ENCODE measurements at places on chromosomes 12 and 14. TPM values are rescaled to one million over a fixed set of nuclear protein-coding genes. Genes with fewer than 3 reads are reported as not detected.

CCDC197 gene
- not detected for total RNA-seq

SOAT2 gene
- total RNA-seq = not detected

SPATA7 gene
- 1.6 TPM for total RNA-seq

HOXC12 gene
- total RNA-seq = not detected

COCH gene
- total RNA-seq = 10.2 TPM

DNA sequence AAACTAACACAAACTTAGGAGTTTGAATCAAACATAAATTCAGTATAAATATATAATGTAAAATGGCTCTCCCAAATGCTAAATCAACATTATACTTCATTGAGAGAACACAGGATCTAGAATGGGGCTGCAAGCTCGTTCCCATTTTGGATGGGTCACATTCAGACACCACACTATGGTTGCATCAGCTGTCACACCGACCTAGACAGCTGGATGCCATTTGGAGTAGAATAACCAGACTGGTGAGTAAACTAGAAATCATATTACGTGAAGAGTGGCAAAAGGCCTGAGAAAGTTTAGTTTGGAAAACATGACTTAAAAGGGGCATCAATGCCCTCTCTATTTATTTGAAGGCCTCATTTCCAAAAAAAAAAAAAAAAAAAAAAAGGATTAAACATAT, 430.4 kb downstream of the NPAS3 start:
- DNase-seq = no peak

DNA sequence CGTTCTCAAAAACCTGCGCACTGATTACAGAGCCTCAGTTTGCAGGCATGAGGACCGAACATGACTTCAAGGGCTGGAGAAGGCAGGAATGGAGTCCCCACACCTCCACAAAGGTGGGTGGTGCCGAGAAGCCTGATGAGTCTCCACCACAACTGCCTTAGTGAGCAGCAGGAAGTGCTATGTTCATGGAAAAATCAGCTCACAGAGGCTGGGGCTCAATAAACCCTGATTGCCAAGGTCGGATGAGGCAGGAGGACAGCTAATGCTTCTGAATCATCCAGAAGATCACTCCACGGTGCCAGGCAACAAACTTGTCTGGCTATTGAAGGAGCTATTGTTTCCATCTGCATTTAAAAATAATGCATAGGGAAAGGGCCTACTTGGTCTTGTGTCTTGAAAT, 31.1 kb downstream of the APPL2 start:
- DNase-seq = no peak

DNA sequence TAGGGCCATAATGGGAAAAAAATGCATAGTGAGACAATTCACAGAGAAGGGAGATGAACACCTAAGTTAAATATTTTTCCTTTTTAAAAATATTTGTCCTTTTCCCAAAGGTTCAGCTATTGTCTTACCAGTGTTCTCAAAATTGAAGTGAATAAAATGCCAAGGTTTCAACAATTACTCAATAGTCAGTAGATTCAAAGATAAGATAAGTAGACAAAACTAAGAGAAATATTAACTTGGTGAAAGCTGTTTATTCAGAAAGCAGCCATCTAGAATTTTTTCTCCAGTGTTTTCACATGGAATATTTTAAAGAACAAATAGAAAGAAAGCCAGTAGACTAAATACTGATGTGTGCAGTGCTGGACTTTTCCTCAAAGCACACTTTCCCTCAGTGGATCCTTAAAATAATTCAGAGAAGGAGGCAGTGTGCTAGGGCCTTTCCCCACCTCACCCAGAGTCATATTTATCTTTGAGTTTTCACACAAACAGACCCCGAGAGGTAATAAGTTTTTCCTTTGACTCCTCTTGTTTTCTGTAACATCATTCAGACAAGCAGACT, 144.5 kb upstream of the PLEKHG7 start:
- no peak for DNase-seq

GRCh38 chr12:23204933-23205778, 580.2 kb downstream of the ETNK1 start:
- DNase-seq = no peak

DNA sequence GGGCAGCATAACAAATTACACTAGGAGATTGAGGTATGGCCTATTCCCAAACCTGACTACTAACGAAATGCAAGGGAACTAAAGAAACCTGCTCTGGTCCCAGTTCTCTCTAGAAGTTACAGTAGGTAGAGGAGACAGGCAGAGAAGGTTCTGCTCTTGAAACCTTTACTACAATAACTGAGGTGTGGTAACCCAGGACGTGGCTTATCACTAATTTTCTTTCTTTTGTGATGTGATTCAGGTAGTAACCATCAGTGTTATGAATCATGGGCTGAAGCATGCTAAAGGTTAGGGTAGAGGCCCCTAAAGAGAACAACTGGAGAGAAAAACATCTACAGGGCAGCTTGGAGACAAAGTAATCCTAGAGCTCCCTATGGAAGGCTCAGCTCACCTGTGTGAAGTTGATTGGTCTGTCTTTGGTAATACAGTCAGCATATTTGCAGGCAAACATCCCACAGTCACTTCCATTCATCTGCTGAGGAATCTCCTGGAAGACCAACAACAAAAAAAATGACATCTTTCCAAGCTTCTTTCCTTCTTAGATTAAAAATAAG, 41.8 kb upstream of the COL2A1 start:
- DNase-seq = no peak

DNA sequence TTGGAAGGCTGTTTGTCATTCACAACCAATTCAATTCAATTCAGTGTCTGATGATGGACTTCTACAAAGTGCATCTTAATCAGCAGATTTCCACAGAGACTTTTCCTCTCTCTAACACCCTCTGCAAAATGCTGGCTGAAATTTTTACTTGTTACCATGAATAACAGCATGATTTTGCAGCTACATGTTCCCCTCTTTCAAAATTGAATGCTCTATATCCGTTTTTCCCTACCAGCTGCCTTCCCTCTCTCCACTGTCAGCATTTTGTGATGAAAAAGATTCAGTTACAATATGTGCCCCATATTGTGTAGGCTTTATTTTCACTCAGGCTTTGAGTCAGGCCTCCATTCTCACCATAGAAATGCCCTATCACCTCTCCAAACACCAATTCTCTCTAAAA, 334.6 kb downstream of the SYT1 start:
- no peak for DNase-seq

DNA sequence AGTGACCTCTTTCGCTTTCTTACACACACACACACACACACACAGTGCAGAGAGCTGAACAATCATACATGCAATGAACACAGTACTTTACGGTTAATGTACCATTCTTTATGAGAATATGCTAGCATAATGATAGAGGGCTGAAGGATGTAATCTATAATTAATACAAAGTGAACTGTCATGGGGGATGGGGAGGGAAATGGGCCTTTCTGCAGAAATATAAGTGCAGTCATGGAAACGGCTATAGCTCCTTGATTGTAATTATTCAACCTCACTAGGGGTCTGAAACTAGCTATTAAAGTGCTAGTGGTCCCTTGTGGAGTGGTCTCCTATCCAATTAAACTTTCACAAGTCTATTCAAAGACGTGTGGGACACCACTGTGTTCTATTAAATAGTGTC, 443.2 kb upstream of the FOXG1 start:
- no peak for DNase-seq

- no peak for DNase-seq
Measured at GRCh38 chr14:99467336-99468078, 13.2 kb downstream of the SETD3 start.

- DNase-seq = no peak
Measured at GRCh38 chr12:52142431-52142830, 49.4 kb downstream of the KRT80 start.

DNA sequence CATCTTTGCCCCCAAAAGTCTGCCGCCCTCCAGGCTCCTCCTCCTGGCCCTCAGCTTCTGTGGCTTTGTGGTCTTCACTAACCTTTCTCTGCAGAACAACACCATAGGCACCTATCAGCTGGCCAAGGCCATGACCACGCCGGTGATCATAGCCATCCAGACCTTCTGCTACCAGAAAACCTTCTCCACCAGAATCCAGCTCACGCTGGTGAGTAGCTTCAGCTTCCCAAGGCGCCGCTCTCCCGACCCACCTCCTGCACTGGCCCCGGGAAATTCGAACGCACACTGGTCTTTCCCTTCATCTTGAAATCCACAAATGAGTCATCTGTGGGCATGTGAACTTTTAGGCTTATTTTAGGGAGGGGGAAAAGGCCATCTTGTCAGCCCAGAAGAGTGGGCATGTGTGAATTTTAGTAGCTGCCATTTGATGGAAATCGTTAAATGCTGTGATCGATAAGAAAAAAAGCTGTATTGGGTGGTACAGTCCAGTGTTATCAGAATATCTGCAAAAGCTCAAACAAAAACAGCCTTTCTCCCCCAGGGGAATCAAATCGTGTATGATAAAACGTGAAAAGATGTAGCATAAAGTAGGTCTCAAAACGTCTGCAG, 700 bp downstream of the SLC35E3 start:
- DNase-seq = no peak

GRCh38 chr12:92544322-92544721, 158.5 kb upstream of the PLEKHG7 start:
- DNase-seq = no peak

DNA sequence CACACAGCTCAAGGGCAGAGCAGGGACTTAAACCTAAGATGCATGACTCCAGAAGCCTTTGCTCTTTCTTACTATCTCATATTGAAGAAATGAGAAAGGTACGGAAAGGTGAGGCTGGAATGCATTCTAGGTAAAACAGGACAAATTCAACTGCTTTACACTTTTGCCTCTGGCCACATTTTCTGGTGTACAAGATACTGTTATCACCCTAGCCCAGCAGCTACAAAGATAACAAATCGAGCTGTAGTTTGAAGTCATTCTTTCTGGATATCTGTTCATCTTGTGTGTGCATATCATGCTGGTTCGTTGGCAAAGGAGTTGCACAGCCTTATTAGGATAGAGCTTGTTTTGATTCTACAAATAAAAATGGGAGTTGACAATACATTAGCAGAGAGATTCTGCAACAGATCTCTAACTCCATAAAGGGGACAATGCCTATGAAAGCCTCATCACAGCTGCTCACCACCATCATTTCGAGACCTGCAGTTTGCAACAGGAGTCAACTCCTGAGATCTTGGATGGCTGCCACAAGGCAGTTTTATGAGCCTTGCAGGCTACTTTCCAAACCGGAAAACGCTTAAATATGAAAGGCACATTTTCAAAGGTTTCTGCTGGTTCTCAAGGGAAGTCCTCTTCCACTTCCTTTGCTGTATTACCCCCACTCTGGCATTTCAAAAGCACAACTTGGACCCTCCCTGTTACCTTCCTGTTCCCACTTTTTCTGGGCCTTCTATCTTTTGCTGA, 64.9 kb downstream of the STXBP6 start:
- no peak for DNase-seq

DNA sequence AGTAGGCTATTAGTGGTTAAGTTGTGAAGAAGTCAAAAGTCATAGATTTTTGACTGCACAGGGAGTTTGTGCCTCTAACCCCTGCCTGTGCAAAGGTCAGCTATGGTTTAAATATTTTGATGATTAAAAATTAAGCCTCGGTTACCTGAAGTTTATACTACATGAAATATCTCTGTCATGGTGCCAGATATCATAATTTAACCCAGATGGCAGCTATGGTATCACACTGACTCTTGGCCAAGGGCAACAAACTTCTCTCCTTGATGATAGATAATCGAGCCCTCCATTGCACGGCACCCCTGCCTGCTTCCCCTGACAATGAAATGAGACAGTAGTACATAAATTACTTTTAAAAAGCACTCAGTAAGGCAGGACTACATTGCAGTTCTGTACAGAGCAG, 80.8 kb downstream of the SLC35F4 start:
- DNase-seq = no peak

DNA sequence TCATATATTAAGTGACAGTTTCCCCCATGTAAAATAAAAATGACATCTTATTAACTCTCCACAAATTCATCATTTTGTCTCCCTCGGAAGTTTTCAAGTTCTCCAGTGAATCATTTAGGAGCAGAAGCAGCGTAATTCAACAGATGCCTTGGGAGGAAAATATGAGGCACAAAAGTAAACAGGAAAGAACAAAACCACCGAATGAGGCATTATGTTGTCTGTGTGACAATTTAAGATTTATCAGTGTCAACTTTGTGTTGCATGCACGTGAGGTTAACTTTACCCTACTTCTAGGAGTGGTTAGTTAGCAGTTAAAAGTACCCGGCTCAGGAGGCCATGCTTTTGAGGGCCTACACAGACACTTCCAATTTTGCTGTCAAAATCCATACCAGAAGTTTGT, 258.6 kb downstream of the IPO8 start:
- DNase-seq = no peak

GRCh38 chr12:111287125-111287900, 81.6 kb downstream of the PHETA1 start:
- no peak for DNase-seq

- DNase-seq = no peak
Measured at GRCh38 chr12:107435072-107435471, 250.5 kb upstream of the PWP1 start.

- DNase-seq = no peak
Measured at GRCh38 chr14:84707830-84708229, 822.1 kb upstream of the FLRT2 start.

DNA sequence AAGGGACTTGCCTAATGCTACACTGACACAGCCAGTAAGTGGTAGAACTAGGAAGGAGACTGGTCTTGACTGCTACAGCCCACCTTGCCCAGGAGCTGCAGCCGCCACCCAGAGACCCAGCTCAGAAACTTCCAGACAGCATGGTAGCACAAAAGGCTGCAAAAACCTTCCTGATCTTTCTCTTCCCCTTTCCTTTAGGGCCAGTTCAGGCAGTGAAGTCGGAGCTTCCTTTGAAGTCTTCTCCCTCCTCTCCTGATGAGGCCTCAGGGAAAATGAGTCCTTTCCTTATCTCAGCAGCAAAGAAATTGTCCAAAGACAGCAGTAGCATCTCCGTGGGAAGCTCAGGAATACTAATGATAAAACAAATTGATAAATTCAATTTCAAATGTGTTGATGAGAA, 21.0 kb upstream of the CHST11 start:
- DNase-seq = no peak

GRCh38 chr12:101963697-101964096, 86.3 kb downstream of the DRAM1 start:
- no peak for DNase-seq

GRCh38 chr14:79764323-79764722, 447.0 kb downstream of the DIO2 start:
- no peak for DNase-seq

GRCh38 chr12:122368361-122369073, 54.0 kb downstream of the CLIP1 start:
- DNase-seq = no peak

- DNase-seq = no peak
Measured at GRCh38 chr12:129483111-129483893, 420.5 kb downstream of the TMEM132D start.

DNA sequence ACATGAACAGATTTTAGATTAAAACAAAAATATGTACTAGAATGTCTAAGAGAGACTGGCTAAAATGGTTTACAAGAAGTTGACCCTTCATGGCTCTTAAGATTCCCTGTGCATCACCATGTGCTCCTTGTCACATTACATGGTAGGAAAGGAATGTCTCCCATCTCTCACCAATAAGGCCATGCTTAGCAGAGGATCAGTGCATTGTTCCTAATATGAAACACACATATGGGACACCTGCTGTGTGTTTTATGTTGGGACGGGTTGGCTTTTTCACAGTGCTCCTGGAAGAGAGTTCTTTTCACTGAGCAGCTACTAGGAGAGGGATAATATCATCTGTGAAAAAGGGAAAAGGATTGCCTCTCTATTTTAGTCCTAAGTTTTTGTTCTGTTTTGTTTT, 9.6 kb downstream of the PFKM start:
- DNase-seq = no peak

All from activated B cell treated with CpG ODN at 0.5 μM for 24 hours (primary cell).